ENCODE measurements at places on chromosomes 13 and 19.
A peak's percentile ranks its signal among the peaks of the same experiment; 100 is the strongest.

GRCh38 chr13:97279913-97280312, 57.8 kb downstream of the MBNL2 start:
- no peak for DNase-seq

GRCh38 chr13:81726037-81726726, 1385.3 kb upstream of the SPRY2 start:
- no peak for DNase-seq

DNA sequence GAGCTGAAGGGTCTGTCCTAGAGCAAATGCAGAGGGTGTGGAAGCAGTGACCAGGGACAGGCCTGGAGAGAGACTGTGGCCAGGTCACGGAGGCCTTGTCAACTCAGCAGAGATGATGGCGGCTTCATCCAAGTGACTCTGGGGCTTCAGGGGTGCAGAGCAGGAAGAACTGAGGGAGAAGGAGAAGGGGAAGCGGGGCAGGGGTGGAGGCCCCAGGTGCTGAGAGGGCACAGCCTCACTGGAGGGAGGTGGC, 299.1 kb downstream of the ZNF536 start:
- no peak for DNase-seq

- no peak for DNase-seq
Observed at GRCh38 chr19:51749979-51750378, 1.7 kb downstream of the FPR1 start.

GRCh38 chr19:13887018-13887436, 10.1 kb downstream of the NANOS3 start:
- no peak for DNase-seq

GRCh38 chr13:106573868-106574267, 5.9 kb upstream of the ARGLU1 start:
- DNase-seq = no peak

- DNase-seq = no peak
Observed at GRCh38 chr19:55173714-55174409, 6.2 kb downstream of the SYT5 start.

GRCh38 chr13:26585136-26585535, 27.7 kb downstream of the WASF3 start:
- DNase-seq = no peak

DNA sequence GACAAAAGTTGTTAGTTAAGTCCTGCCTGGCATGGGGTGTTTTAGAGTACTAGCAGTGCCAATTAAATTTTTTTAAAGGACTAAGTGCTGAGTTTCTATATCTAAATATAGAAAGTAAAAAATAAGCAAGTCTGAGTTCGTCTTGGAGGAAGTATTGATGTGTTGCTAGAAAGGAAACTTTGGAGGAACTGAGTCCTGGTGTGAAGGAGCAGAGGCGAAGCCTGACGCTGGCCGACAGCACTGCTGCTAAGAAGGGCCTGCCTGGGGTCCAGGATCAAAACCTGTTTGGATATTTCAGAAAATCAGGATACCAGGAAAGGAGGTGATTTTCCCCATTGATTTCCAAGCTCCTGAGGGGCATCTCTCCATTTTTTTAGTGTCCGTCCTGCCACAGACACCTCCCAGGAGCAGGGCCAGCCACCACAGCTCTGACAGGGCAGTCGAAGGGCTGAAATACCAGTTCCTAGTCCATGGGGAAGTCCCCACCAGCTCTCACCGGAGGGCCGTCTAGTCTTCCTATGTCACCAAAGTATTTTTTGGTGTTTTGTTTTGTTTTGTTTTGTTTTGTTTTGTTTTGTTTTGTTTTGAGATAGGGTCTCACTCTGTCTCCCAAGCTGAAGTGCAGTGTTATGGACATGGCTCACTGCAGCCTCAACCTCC, 38.2 kb upstream of the NPAS1 start:
- DNase-seq = no peak

- DNase-seq = no peak
Observed at GRCh38 chr19:20481736-20482135, 83.8 kb downstream of the ZNF737 start.

DNA sequence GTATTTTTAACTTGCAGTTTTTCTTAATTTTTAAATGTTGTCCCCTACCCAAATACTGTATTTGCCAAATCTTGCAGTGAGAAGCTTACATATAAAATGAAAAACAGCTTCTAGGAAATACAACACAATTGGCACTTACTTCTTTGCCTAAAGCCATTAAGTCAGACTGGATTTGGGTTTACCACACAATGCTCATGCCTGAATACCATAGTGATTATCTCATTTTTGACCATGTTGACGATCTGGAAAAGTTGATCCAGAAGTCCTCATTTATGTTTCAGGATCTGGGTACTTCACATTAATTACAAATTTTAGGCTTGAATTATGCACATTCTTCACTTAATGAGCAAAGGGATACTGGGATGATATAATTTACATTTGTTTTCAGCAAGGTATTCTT, 2.4 kb downstream of the RNF6 start:
- no peak for DNase-seq

DNA sequence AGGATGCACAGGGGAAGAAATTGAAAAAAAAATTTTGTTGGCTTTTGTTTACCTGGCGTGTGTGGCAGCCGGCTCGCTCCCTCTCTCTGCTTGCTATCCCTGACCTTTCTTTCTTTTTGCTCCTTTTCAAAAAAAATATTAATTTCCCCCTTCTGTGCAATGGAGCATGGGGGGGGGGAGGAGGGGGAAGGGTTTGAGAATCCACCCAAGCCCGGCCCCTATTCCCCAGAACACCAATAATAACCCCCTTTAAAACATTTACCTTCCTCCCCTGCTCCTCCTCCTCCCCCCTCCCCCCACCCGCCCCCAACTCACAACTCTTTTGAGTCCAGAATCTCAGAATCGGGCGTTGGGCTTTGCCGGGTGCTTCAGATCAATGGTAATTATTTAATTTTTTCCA, 28.4 kb downstream of the NFIX start:
- DNase-seq = no peak

DNA sequence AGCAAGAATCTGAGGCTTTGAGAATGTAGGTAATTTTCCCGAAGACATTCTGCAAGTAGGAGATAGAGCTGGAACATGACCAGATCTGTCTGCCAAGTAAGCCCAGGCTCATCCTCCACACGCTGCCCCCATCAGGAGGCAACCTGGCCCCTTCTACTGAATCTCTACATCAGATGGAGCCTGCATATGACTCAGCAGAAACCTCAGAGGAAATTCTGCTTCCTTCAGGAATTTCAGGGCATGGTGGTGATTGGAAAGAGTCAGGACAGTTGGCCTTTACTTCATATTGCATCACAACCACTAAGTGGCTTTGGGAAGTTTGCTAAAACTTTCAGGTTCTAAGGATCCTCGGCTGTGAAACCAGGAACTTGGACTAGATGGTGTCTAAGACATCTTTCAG, 85.2 kb downstream of the LRRC63 start:
- peak; percentile 16 for DNase-seq

- DNase-seq = no peak
Observed at GRCh38 chr19:7504684-7505083, 11.2 kb upstream of the ZNF358 start.

DNA sequence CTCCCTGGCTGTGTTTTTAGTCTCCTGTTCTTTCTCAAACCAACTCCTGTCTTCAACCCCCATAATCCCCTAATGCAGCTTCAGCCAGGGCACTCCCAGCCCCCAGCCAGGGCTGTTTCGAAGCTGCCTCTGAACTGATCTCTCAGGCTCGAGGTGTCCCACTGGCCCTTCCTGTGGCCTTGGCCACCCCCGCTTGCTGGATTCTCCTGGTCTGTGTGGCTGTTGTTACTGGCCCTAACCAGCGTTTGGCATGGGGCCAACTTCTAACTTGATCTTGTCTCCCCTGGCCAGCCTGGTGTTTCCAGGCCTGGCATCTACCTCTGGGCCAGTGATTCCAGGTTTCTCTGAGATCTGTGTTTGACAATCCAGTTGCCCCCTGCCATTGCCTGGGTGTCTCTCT, 11.0 kb downstream of the XAB2 start:
- DNase-seq = no peak

- no peak for DNase-seq
Observed at GRCh38 chr13:23161481-23161825, 19.3 kb upstream of the SGCG start.

GRCh38 chr13:48969685-48970084, 6.0 kb upstream of the FNDC3A start:
- no peak for DNase-seq

DNA sequence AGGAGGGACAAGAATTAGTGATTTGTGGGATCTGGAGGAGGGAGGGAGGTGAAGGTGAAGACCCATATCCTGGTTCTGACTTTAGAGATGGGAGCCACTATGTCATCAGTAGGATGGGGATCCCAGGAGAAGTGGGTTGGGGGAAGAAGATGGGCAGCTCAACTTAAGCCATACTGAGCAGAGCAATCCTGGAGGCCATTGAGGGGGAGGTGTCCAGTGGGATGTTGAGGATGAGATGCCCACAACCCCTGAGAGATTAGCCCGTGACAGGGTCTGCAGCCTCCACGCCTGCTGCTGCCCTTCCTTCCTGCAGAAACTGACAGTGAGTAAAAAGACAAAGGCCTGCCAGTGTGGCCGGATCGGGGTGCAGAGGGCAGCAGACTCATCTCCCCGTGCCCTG, 11.2 kb upstream of the SIGLEC6 start:
- no peak for DNase-seq

GRCh38 chr13:98299966-98300350, 122.9 kb upstream of the RNF113B start:
- DNase-seq = no peak

- DNase-seq = no peak
Observed at GRCh38 chr13:27504128-27504867, 53.9 kb upstream of the MTIF3 start.

All from amniotic stem cell (primary cell).